ENCODE measurements at places on chromosomes 5 and 9.

DNA sequence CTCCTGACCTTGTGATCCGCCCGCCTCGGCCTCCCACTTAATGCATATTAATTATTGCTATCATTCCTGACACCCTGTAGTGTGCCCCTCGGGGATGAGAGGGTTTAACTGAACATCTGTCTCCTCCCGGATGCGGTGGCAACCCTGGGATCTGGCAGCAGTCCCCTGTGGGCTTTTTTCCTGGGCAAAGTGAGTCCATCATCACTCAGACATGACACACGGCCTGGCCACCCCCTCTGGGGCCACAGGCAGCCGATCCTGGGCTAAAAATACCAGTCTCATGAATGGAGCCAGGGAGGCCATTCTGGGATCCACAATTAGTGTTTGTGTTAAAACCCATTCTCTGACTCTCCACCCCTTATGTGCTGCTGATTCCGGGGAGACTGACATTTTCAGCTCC is 161.2 kb downstream of the RGS3 start:
- DNase-seq = no peak

- DNase-seq = no peak
Measured at GRCh38 chr5:54870271-54870670, 115.1 kb downstream of the ESM1 start.

GRCh38 chr5:20469792-20470191 is 481.8 kb upstream of the CDH18 start:
- DNase-seq = no peak

DNA sequence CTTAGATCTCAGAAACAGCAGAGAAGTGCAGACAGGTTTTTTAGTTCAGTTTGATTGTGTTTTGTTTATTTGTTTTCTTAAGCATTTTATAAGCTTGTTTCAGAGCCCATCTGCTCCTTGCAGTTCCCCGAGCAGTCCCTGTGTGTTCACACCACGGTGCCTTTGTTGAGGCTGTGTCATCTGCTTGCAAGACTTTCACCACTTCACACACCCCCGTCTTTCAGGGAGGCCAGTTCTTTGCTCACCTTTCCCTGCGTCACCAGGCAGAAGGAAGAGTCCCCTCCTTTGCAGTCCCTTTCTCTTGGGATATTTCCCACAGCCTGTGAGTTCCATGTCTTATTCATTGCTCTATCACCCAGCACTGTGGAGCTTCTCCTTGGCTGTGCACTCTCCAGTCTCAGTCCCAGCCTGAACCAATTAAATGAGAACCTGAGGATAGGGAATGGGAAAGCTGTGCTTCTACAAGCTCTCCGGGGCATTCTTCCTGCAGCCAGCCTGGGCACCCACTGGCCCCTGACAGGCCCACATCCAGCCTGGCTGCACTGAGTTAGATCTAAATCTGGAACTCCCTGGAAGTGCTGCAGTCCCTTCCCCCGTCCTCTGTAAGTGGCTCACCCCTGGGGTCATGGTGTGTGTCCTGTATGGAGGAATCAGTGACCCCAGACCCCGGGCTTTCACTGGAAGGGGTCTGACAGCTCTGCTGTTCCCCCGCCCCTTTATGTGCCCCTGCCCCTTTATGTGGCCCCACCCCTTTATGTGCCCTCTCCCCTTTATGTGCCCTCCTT is 5.5 kb downstream of the MVB12B start:
- DNase-seq = peak; percentile 17

DNA sequence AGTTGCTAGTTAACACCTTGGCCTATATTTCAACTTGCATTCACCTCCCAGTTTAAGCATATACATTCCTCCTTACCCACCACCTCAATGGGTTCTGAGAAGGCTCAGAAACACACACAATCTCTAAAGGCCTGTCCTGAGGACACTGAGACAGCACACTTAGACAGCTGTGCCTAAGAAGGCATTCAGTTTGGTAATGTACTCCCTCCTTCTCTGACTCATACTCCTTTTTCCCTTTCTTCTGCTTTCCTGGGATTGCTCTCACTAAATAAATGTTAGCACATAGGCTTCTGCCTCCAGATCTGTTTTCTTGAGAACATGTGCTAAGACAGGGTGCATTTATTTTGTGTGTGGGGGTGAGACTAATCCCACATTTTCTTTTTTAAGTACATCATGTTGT is 456.8 kb upstream of the CDH6 start:
- no peak for DNase-seq

DNA sequence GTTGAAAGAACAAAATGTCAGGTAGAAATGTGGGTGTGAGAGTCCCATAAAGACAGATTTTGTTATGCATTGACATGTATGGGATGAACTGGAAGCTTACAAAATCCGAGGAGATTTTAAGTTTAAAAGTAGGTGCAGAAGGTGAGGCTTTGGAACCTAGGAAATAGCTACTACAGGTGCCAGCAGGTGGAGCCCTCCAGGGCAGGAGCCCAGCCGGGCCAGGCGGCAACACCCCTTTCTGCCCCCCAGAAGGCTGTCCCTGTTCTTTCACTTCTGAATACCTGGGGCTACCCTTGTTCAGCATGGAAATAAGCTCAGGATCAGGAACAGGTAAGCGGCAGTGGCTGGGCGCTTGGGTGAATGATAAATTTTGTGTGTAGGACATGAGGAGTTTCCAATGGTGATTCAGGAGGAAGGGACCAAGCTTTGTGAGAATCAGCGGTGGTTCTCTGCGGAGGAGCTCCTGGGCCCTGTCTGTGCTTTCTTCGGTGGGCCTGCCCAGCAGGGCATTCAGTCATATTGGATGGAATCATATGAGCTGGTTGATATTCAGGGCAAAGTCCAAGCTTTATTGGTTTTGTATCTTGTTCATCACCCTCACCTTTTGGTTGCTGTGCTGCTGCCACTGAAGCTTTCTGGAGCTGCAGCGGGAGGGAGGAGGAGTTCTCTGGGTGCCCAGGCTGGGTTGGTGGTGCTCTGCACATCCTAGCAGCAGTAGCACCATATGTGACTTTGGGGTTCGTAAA is 12.3 kb downstream of the PCBD2 start:
- DNase-seq = no peak

- DNase-seq = no peak
Measured at GRCh38 chr5:148343603-148344487, 8.5 kb downstream of the SPINK9 start.

GRCh38 chr5:142073362-142073988 is 35.1 kb upstream of the NDFIP1 start:
- peak; percentile 21 for DNase-seq

GRCh38 chr5:170067152-170067551 is 38.5 kb upstream of the FOXI1 start:
- no peak for DNase-seq

DNA sequence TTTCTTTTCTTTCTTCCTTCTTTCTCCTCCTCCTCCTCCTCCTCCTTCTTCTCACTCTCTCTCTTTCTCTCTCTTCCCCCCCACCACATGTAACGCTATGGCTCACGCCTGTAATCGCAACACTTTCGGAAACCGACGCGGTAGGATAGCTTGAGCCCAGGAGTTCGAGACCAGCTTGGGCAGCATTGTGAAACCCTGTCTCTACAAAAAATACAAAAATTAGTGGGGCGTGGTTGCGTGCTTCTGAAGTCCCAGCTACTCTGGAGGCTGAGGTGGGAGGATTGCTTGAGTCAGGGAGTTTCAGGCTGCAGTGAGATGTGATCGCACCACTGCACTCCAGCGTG is 736 bp upstream of the GLDC start:
- DNase-seq = no peak

- DNase-seq = no peak
Measured at GRCh38 chr5:59173578-59173977, 590.7 kb downstream of the RAB3C start.

GRCh38 chr9:33837138-33837537 is 20.2 kb downstream of the UBE2R2 start:
- no peak for DNase-seq

GRCh38 chr5:44911501-44911900 is 102.8 kb downstream of the MRPS30 start:
- DNase-seq = no peak

DNA sequence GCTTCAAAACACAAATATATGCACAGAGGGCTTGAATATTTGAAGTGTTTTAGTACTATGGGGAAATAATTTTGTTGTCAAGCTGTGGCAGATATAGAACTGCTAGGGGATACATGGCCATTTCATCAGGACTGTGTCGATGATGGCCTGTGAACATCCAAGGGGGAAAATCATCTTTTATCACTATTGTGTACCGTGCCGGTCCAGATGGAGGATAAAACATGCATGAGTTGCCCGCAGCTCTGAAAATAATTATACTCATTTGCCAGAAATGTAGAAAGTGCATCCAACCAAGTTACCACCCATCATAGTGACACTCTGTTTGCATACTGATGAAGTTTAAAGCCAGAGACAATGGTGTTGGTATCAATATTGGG is 405.9 kb downstream of the ZSWIM6 start:
- no peak for DNase-seq

DNA sequence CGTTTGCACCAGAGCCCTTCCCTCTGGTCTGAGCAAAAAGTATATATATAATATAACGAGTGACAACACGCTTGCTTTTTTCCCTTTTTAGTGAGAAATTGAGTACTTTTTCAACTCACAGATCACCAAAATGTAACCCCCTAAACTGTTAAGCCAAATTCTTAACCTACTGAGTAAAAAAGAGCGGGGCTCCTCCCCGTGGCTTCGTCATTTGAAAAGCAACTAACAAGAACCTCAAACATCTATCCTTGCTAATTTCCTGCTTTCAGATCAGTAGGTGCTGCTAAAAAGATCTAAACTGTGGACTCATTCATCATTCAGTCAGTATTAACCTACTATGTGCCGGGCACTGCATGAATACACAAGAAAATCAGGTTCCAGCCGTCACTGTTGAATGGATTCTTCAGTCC is 1.0 kb upstream of the PTBP3 start:
- DNase-seq = no peak

- no peak for DNase-seq
Measured at GRCh38 chr5:149434162-149435014, 55.3 kb upstream of the IL17B start.

DNA sequence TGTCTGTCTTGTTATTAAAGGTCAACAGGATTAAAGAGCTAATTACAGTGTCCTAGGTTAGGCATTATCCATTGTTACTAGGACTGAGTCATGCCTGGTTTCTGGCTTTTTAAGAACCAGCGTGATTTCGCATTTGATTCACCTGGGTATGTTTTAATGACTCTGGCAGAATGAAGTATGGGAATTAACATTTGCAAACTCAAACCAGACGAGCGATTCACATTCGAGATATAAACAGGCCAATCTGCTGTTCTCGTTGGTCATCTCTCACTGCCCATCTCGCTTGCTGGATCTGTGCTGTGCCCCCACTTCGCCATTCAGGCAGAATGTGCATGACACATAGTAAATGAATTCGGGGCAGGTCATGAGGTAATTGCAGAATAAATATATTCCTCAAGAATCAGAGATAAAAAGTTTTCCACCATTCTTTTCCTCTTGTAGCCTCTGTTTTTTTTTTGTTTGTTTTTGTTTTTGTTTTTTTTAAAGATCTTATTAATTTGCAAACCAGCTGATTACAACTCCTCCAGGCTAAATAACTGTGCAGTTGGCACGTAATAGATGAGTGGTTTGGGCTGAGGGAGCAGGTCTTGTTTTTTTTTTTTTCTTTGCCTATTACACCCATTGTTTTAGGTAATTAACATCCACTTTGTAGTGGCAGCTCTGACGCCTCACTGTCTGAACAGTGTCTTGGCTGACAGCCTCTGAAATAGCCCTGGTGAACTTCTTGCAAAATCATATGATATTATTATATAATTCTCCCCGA is 313.5 kb upstream of the MSX2 start:
- DNase-seq = no peak

- no peak for DNase-seq
Measured at GRCh38 chr9:110753731-110754231, 85.2 kb downstream of the MUSK start.

DNA sequence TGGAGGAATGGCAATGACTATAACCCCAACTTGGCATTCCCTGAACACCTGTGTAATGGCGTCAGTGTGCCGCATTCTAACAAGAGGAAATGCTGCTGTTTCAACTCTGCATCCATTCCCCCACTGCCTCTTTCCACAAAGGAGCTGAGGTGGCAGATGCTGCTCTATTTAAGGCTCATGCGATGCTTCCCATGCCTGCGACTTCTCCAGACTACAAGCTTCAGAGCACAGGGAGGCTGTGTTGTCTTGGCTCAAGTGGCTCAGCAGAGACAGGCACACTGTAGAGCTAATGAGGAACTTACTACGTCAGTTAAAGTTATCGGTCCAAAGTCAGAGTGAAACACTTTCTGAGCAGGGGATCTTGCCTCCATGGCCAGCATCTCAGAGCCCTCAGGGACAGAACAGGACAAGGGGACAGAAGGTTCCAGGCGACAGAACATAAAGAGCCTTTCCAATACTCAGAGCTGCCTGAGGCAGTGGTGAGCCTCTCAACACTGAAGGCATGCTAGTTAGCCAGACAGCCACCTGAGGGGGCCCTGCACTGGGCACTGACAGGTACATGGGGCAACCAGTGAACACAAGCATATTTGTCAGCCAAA is 21.8 kb downstream of the TNIP1 start:
- DNase-seq = no peak

DNA sequence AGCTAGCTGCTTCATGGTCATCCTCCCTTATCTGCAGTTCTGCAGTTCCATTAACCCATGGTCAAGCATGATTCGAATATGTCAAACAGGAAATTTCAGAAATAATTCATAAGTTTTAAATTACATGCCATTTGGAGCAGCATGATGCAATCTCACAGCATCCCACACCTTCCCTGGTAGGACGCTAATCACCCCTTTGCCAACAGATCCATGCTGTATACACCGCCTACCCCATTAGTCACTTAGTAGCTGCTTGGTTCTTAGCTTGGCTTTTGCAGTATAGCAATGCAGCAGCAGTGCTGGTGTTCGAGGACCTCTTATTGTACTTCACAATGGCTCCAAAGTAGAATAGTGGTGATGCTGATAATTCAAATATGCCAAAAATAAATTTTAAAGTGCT is 739.7 kb upstream of the CDH9 start:
- no peak for DNase-seq

GRCh38 chr5:45643056-45643455 is 53.1 kb downstream of the HCN1 start:
- DNase-seq = no peak

DNA sequence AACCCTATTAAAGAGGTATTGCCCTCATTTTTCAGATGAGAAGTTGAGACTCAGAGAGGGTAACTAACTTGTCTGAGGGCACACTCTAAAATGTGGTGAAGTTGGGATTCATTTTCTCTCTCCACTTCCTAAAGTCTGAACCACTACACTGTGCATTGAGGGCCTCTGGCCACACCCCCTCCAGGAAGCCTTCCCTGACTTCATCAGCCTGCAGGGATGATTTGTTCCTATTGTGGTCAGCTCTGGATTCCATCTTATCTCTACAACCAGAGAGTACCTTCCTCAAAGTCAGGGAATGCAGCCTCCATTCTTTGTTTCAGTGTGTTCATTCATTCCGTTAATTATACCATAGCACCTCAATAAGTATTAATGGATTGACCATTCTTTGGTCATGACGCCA is 356.0 kb upstream of the PANK3 start:
- DNase-seq = no peak

GRCh38 chr5:761059-761771 is 23.3 kb downstream of the ZDHHC11B start:
- DNase-seq = no peak

DNA sequence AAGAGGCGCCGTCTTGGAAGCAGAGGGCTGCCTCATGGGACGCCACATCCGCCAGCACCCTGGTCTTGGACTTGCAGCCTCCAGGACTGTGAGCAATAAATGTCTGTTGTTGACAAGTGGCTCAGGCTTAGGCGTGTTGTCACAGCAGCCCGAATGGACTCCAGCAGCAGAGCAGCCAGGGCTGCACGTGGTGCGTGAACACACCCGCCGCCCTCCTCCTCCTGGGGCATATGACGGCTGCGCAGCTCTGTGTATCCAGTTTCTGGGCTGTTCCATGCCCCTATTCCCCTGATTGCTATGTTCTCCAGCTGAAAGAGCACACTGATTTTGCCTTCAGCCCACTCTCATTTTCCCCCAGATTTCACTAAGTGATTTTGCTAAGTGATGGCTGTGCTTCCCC is 36.0 kb upstream of the CLPTM1L start:
- no peak for DNase-seq
